Stimulated activated CD8-positive, alpha-beta memory T cell treated with anti-CD3 and anti-CD28 coated beads, Interleukin-15, amount 100 ng/mL, for 24 hours (primary cell): ENCODE measurements at places on chromosomes 3 and 15.

DNA sequence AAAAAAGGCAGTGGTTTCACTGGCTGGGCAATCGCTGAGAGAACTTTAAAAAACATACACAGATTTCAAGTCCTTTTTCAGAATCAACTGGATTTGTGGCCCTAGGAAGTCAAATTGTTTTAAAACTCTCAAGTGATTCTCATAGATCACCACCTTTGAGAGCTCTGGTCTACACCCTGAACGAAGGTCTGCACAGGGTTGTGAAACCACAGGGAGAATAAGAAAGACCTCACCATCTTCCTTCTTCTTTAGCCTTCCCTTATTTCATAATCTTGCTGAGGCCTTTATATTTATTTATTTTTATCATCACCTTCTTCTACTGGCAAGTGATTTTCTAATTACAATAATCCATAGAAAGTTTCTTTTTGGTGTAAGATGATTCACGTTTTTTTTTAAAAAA lies 58.1 kb downstream of the FOXP1 start:
- DNase-seq: no peak

DNA sequence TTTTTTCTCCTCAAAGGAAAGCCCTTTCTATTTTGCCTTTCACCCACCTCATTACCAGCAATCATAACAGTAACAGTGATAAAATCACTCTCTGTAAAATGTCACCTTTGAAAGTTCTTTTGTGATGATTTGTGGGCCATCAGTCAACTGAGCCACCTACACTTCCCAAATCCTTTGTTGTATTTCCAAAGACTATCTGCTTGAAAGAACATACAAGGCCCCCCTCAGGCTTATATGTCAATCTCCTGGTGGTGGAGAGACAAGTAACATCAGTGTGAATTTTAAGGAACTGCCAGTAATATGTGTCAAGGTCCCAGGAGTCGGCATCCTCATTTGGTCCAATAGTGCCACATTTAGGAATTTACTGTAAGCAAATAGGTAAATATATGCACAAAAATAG lies 161.1 kb upstream of the EOMES start:
- no peak for DNase-seq

DNA sequence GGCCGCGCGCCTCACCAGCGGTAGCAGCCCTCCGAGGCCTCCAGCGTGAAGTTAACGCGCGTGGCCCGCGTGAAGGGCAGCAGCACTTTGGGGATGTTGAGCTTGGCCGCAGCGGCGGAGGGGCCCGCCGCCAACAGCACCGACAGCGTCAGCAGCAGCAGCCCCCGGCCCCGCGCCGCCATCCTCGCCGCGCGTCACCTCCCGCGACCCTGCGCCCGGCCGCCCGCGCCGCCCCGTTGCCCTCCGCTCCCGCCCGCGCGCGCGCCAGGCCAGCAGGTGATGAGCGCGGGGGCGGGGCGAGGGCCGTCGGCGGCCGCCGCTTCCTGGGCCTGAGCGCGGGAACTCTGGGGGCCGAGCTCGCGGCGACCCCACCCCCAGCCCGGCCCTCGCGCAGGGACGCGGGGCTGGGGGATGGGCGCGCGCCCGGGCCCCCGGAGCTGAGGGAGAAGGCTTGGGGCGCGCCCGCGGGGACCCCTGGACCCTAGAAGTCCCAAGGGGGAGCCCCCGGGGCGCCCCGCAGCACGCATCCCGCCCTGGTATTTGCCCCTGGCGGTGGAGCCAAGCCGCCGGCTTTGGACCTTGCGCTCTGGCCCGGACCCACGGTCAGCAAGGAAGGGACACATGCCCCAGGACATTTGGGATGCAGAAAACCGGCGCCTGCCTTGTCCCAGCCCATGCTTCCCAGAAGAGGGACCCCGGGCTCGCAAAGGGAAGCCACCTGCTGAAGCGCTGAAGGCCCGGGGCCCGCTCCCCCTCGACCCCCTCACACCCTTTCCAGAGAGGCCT lies at the start of gene NUP210:
NUP210 (minus strand) TSS at position 278 of the 786 bp plus-strand sequence; CDS start at position 182, 96 bp downstream.
- DNase-seq: peak; percentile 50

DNA sequence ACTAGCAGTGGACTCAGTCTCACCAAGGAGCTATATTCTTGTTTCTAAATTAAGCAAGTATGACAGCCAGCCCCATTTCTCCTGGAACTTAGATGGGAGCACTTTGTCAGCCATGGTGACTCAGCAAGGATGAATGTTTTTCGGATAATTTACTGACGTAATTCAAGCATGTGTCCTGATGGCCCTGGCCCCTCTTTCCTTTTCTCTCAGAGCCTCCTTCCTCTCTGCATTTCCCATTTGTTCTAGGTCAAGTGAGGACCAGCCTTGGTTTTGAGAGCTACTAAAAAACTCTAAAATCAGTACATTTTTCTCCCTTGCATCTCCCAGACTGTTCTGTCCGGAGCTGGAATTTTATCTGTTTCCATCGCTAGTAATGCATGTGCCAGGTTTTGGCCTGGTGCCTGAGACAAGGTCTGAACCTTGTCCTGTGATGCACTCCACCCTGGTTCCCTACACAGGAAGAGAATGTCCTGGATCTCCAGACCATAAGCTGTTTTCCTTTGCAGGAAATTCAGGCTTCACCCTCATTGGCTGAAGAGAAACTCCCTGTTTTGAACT lies 256.6 kb upstream of the ROPN1 start:
- DNase-seq: no peak
